Stimulated activated naive CD8-positive, alpha-beta T cell treated with anti-CD3 and anti-CD28 coated beads, Interleukin-15, amount 100 ng/mL, for 72 hours (primary cell): ENCODE measurements at places on chromosomes 4 and X.

DNA sequence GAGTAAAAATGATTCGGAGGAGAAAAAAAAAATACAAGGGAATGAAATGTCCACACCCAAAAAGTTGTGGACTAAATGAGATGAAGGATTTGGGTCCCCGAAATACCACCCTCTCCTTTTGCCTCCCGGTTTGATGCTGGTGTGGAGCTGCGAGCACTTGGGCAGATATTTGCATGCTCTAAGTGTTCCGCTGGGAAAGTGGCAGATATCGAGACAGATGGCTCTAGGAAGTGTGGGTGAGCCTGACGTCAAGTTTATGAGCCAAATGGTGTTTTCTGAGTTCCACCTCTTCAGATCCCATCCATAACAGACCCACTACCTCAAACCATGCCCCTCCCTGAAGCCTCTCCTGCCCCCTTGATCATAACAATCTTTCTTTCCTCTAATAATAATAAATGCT lies 228.6 kb downstream of the QDPR start:
- no peak for DNase-seq

- no peak for DNase-seq
Measured at GRCh38 chr4:2497931-2498330, 29.0 kb downstream of the RNF4 start.

- DNase-seq: peak; percentile 51
Measured at GRCh38 chr4:123606946-123607542, 210.4 kb downstream of the SPRY1 start.

DNA sequence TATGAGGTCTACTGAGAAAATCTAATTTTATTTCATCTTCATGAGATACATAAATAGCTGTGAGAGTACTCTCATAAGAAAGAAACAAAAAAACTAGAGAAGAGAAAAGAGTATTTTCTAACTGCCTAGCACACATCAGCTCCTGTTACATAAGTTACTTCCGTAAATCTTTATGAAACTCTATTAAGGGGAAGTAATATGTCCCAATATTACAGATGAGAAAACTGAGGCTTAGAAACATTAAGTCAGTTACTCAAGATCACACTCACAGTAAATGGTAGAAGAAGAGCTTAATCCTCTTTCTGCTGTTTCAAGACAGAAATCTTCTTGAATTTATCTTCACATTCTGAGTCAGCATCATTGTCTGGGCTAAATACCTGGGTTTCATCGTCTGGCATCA lies 164.1 kb downstream of the DTHD1 start:
- DNase-seq: no peak

- no peak for DNase-seq
Measured at GRCh38 chr4:138445098-138445497, 202.9 kb upstream of the SLC7A11 start.

GRCh38 chrX:16205840-16206239 lies 38.6 kb downstream of the MAGEB17 start:
- no peak for DNase-seq

- DNase-seq: no peak
Measured at GRCh38 chrX:48695925-48696300, 621 bp upstream of the SUV39H1 start.

DNA sequence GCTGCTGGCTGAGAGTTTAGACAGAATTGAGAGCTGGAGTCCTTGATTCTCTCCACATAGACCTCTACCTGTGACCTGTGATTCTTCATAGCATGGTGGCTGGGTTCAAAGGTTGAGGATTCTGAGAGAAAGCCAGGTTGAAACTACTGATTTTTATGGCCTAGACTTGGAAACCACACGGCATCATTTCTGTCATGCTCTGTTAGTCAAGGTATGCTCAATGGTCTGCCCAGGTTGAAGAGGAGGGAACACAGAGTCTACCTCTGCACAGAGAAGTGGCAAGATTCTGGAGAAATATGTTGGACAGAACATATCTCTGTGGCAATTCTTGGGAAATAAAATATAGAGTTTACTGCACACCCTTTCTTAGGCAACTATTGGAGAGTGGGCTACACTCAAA lies 57.2 kb upstream of the CXorf66 start:
- DNase-seq: no peak

DNA sequence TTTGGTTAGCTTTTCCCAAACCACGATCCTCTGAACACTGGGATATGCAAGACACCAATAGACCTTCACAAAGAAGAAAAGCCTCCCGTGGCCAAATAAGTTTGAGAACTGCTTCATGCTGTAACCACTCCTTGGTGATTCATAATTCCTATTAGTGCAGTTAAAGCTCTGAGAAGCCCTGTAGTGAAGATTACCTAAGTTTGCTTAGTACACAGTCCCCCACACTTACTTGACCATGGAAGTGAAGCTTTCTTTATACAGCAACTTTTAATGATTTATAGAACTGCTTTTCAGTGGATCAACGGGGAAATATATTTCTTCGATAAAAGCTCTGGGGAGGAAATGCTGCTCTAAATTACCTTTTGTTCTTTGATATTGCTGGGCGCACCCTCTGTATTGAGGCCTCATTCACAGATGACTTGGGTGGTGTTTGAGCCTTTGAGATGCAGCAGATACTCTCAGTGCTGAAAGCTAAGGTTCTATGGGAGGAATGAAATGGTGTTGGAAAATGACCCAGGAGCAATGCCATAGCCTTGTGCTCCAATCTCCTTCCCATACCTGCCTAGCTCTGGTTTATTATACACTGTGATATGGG lies 67.4 kb downstream of the CBLL2 start:
- DNase-seq: no peak

DNA sequence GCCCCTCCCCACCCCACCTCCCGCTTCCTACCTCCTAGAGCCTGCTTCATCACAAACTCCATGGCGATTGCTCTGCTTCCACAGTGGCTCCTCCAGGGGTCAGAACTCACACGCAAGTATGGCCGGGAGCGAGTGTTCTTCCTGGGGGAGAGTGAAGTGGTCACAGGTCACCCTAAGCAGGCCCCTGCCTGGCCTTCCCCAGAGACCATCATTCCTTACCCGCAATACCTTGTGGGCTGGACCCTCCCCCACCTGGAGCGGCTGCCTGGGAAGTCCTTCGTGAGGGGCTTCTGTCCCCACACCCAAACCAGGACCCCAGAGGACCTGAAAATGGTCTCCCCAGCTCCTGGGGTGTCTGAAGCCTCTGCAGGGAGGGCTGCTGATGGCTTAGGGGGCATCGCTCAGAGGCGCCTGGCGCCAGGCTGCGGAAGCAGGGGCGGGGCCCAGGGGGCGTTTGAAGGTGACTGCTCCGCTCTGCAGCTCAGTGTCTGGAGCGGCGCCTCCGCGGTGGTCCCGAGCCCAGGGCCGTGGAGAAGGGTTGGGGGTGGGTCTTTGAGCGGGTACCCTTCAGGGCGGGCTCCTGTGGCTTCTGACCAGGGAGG lies 1.4 kb downstream of the CPLX1 start:
- DNase-seq: no peak

GRCh38 chr4:122152711-122153226 lies 638 bp downstream of the BLTP1 start:
- no peak for DNase-seq

- no peak for DNase-seq
Measured at GRCh38 chr4:26731351-26732035, 129.1 kb upstream of the STIM2 start.

DNA sequence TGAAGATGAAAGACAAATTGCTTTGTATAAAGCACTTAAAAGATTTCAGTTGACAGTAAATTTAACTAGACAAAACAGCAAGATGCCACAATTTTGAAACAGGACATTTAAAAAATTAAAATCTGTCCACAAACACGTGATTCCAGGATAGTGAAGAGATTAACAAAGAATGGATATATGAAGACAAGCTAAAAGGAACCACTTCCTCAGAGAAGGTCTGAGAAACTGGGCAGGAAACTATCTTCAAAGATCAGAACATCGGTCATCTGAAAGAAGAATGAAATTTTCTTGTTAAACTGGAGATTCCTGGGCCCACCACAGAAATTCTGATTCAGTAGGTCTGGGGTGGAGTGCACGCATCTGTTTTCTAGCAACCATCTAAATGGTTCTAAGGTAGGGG lies 1.4 kb downstream of the RWDD4 start:
- DNase-seq: no peak

- DNase-seq: peak; percentile 12
Measured at GRCh38 chr4:25223802-25224375, 9.9 kb upstream of the PI4K2B start.

DNA sequence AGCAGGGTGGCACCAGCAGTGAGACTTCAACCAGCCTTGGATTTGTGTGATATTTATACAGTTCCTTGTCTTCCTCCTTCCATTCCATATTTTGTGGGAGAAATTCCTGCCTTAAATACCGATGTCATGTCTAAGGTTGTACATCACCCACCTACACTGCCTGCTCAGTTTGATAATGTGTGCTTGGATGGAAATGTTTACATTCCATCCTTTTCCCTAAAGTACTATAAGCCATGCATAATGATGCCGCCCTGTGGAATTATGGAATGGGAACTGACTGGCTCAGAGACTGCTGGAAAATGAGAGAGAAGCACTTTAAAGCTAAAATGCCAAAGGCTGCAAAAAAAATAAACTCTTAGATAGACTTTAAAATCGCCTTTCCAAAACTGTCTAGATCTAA lies 11.3 kb upstream of the GLUD2 start:
- DNase-seq: no peak

GRCh38 chr4:79209822-79210635 lies 115.8 kb downstream of the NAA11 start:
- no peak for DNase-seq
